Stimulated activated memory B cell treated with anti-CD40 and anti-IgM and Interleukin-4, amounts not matched to agents 10 μg/mL and 1 μg/mL and 100 μg/mL, for 72 hours (primary cell): ENCODE measurements at places on chromosomes 1 and 21.
A peak's percentile ranks its signal among the peaks of the same experiment; 100 is the strongest.

- ATAC-seq, result no peak
Measured at GRCh38 chr1:226825746-226826100, 44.7 kb upstream of the PSEN2 start.

DNA sequence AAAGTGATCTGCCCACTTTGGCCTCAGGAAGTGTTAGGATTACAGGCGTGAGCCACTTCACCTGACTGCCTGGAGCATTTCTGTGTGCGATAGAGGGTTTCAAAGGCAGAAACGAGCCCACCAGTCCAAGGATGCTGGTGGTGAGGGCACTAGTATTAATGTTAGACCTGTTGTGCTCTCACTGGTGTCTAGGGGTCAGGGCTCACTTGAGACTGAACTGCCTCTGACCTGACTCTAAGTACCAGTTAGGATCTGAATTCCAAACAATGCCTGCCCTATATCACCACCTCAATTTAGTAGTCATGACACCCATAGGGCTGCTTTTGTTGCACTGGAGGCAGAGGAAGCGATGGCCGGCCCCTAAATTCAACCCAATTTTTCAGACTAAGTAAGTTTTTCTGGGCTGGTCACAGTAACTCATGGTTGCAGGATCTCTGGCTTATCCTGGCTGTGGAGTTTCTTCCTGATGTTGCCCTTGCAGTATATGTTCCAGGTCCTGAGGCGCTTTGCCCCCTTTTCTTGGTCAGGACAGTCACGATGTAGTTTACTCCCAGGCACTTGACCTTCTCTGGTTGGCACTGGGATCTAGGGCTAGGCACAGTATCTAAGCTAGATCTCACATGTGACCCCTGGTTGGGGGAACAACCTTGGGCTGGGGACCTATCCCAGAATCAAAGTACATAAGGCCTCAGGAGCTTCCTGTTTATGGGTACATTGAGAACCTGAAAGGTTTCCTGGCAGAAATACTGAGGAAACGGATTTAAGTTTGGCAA lies 4.5 kb downstream of the CCDC17 start:
- ATAC-seq, result no peak

GRCh38 chr1:17158961-17159360 lies 39.7 kb upstream of the PADI2 start:
- no peak for ATAC-seq

DNA sequence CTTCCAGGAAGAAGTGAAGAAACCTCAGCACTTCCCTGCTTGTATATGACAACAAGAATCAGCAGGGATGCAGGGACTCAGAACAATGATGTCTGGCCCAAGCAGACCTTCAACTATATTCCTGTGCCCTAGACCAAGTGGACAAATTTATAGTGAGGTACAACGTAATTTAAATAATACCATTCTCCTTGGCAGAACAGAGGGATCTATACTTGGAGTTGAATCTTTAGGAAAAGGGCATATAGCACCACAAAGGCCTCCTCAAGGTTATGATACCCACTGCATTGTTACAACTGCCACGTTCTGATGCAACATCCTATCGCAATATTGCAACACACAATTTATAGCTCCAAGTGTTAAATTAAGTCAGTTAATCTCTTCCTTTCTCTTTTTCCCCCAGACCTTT lies 29.1 kb upstream of the GFI1 start:
- no peak for ATAC-seq

DNA sequence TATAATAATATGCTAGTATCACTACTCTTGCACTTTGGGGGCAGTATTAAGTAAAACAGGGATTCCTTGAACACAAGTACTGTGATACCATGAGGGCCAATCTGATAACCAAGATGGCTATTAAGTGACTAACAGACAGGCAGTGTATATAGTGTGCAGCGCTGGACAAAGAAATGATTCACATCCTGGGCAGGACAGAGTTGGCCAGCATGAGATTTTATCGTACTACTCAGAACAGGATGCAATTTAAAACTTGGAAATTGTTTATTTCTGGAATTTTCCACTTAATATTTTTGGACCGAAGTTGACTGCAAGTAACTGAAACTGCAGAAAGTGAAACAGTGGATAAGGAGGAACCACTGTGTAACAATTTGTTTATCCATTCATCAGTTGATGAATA lies 74.6 kb downstream of the DNTTIP2 start:
- ATAC-seq, result no peak

DNA sequence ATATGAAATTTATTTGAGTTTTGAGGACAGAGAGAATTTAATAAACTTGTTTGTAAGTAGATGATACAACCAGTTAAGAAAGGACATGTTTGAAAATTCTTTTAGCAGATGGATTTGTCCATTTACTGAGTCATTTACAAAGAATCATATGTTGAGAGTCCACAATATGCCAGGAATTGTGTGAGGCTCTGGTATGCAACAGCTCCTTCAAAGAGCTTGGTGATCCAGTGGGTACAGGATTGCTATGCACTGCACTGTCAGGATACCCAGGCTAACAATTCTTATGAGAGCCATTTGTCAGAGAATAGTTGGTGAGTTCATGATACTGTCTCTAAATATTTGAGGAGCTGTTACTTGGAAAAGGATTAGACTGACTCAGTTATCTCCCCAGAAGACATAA lies 11.0 kb downstream of the DNM3 start:
- ATAC-seq, result no peak

- ATAC-seq, result peak; percentile 45
Measured at GRCh38 chr1:70910013-70910412, 137.6 kb downstream of the PTGER3 start.

DNA sequence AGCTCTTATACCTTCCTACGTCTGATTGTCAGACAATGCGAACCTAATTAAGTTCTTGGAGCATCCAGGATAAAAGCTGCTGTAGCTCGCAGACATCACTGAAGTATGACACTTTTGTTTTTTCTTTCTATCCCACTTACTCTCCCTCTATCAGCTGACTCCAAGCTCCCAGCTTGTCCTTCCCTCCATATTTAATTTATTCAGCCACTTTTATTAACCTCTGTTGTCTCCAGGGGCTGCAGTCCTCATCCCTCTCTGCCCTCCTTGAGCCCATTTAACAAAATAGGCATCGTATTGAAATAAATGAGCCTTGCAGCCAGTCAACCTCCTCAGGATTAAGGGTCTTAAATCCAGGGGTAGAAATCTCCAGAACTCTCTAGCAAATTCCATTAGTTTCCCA lies 7.1 kb downstream of the KIRREL1 start:
- ATAC-seq, result no peak

GRCh38 chr21:34235514-34235913 lies 128.3 kb upstream of the KCNE2 start:
- no peak for ATAC-seq

- ATAC-seq, result no peak
Measured at GRCh38 chr1:224259986-224260385, 70.0 kb downstream of the NVL start.

DNA sequence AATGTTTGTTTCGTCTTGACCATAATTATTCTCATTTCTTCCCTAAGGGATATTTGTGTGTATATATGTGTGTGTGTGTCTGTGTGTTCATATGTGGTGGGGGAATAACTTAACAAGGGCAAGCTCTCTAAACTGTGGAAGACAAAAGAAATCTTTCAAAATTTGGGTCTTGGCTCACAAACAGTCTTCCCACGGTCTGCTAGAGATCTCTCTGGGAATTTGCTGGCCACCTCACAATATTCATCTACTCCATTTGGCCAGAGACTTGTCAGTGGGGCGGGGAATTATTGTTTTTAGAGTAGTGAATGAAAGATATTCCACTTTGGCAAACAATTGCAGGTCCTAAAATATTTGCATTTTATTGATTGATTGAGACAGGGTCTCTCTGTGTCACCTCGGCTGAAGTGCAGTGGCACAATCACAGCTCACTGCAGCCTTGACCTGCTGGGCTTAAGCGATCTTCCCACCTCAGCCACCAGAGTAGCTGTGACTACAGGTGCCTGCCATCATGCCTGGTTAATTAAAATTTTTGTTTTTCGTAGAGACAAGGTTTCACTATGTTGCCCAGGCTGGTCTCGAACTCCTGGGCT lies 8.0 kb upstream of the EIF2B3 start:
- ATAC-seq, result no peak

- ATAC-seq, result peak; percentile 85
Measured at GRCh38 chr1:86798608-86799291, 94.4 kb downstream of the SH3GLB1 start.

DNA sequence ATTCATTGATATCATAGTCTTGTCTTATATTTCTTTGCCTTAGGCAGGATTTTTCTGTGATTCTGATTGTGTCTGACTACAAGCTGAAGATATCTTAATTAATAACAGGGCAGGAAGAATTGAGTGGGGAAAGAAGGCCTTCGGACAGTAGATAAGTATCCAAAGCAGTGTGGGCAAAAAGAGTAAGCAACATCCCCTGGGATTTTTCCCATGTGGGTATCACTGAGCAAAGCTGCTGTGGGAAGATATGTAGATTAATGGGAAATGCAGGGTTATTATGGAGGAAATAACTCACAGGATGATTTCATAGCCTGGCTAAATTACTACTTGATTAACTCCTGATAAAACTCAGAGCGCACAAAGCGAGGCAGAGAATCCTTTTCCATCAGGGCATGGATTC lies 55.7 kb downstream of the RGS5 start:
- no peak for ATAC-seq

DNA sequence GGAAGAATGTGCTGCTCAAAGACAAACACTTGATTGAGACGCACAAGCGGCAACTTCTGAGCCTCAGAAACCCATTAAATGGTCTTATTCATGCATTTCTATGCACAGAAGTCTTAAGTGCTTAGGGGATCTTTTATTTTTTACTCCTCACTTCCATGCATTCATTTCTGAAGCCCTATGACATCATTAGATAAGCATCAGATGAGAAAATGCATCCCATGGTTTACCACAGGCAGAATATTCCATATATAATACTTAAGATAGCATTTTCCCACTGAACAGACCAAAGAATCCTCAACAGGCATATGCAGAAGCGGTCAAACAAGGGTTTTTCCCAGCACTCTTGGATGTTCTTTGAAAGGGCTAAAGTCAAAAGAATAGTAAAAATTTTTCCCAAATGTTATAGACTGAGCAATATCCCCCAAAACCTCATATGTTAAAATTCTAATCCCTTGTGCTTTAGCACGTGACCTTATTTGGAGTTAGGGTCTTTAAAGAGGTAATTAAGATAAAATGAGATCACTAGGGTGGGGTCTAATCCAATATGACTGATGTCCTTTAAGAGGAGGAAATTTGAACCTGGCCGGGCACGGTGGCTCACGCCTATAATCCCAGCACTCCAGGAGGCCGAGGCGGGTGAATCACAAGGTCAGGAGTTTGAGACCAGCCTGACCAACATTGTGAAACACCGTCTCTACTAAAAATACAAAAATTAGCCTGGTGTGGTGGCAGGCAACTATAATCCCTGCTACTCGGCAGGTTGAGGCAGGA lies 22.6 kb upstream of the FAM89A start:
- no peak for ATAC-seq

- ATAC-seq, result no peak
Measured at GRCh38 chr1:41371630-41372599, 10.7 kb downstream of the FOXO6 start.

- no peak for ATAC-seq
Measured at GRCh38 chr1:245213066-245213831, 58.5 kb downstream of the KIF26B start.

DNA sequence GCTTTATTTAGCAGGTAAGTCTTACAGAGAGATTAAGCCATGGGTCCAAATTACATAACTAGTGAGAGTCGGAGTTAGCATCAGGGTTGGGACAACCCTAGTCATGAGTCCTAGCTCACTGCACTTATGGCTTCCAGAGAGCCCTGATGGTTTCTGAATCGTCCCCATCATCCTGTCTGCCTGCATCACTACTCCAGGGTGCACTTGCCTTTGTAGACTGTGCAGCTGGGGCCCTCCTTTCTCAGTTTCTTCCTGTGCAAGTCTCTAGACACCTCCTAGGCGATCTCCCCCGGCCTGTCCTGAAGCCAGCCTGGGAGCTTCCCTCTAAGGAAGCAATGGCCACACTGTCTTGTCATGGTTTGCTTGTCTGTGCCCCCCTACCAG lies 37.1 kb downstream of the KIAA0040 start:
- peak; percentile 52 for ATAC-seq

DNA sequence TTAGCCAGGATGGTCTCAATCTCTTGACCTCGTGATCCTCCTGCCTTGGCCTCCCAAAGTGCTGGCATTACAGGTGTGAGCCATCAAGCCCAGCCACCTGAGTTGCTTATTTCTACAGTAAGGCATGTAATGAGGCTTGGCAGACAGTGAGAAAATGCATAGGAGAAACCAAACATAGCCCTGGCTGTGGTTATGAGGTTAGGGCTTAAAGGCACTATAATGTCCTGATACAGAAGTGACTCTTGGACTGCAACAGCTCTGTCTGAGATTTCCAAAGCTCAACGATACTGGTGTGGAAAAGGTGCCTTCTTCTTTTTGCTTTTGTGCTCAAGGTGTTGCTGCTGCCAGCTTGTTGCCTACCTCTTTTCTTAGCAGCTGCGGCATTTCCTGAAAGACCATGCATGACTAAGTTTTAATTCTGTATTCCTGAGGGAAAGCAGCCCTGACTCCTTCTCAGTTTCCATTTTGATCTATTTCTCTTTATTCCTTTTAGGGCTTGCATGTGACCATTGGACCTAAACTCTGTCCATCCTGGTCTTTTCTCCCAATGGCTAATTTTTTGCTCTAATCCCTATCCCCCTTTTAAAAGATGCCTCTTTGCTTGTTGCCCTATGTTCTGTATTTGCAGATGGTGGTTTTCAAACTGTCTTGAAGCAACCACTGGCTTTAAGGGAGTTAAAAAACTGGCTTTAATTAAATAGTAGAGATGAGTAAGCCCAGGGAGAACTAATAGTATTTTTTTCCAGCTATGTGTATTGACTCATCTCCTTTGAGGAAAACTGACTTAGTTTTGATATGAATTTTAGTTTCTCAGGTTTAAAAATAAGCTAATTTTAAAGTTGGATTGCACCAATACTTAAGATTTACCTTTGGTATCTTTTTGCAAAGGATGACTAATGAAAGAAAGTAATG lies 70.3 kb downstream of the KIF1B start:
- no peak for ATAC-seq

- ATAC-seq, result no peak
Measured at GRCh38 chr1:27824411-27824810, 6.2 kb upstream of the PPP1R8 start.
